GM12865 (cell line): ENCODE measurements at places on chromosomes 12 and 14.

DNA sequence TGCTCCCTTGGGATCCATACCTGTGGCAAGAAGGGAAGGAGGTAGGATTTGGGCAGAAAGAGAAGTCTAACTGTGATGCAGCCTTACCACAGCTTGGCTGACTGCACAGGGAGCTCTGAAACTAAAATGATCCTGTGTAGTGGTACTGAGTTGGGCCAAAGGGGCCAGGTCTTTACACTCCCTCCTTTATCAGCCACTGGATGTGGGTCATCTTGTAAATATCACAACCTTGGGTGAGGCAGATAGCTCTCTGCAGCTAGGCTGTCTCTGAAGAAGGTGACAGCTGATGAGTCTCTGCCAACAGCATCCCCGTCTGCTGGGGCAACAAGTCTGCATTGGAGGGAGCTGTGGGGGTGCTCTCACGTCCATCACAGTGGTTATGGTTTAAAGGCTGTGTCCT is 95.9 kb upstream of the CAND1 start:
- DNase-seq = no peak

GRCh38 chr12:77995436-77996167 is 164.9 kb downstream of the NAV3 start:
- DNase-seq = peak; percentile 72

- peak; percentile 29 for DNase-seq
Measured at GRCh38 chr12:27289414-27289813, 43.2 kb upstream of the BMAL2 start.

DNA sequence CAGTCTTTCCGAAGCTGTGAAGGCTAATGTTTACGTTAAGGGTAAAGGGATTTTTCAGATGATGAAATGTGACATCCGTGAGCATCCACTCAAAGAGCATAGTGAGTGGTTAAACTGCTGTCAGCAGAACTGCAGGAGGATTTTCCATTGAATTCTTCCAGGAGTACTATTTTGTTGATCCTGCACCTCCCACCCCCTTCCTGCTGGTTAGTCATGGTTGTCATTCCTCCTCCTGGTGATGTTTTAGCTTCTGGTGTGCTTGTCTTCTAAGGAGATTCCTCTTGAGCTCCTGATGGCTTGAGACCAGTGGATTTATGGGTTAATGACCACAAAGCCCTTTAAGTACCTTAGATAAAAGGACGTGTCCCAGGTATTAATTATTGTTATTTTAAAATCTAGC is 2.4 kb upstream of the GPRC5D start:
- no peak for DNase-seq

GRCh38 chr14:32202491-32202997 is 525 bp downstream of the RNU6-8 start:
- DNase-seq = peak; percentile 15

- no peak for DNase-seq
Measured at GRCh38 chr12:16449459-16449858, 102.0 kb downstream of the MGST1 start.
